Ecto neural progenitor cell (in vitro differentiated cells): ENCODE measurements at places on chromosomes 6 and 20.
A peak's percentile ranks its signal among the peaks of the same experiment; 100 is the strongest.

GRCh38 chr6:12957321-12958051, 240.9 kb downstream of the PHACTR1 start:
- DNase-seq, result peak; percentile 47

- DNase-seq, result no peak
Observed at GRCh38 chr6:162875070-162875469, 147.3 kb downstream of the PACRG start.

- no peak for DNase-seq
Observed at GRCh38 chr6:165611294-165611693, 51.7 kb downstream of the PDE10A start.

DNA sequence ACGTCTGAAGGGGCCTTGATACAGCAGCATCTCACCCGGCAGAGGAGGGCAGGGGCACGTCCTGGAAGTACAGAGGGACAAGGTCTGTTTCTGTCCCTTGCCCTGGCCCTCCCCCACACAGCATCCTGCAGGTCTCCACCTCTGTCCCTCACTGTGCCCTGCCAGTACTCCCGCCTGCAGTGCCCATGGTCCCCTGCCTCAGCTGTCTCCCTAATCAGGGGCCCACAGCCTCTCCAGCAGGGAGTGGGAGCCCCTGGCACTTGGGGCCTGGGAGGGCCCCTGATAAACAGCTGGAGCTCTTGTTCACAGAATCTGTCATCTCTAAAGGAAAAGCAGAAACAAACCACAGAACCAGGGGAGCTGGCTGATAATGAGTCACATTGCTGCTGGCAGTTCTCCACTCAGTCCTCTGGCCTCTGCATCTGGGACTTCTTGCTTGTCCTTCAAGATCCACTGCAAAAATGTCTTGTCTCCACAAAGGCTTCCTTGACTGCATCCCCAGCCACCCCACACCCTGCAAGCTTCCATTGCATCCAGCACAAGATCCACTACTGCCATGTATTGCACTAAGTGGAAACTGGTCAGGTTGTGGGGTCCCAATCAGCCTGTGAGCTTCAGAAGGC, 33.2 kb upstream of the TAF8 start:
- no peak for DNase-seq

DNA sequence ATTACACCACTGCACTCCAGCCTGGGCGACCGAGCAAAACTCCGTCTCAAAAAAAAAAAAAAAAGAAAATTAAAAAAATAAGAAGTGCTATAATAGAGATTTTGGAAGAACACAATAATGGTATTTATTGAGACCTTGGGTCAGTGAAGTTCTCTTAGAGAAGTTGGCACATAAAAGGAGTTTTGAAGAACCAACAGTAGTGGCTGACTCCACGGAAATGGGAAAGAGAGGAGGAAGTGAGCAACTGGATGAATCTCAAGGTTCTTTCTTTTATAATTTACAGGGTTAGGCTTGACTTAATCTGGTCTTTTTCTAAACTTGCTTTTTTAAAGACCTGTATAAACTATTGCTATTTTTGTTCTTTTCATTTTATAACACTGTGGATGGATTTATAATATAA, 52.8 kb downstream of the TOMM6 start:
- DNase-seq, result no peak

DNA sequence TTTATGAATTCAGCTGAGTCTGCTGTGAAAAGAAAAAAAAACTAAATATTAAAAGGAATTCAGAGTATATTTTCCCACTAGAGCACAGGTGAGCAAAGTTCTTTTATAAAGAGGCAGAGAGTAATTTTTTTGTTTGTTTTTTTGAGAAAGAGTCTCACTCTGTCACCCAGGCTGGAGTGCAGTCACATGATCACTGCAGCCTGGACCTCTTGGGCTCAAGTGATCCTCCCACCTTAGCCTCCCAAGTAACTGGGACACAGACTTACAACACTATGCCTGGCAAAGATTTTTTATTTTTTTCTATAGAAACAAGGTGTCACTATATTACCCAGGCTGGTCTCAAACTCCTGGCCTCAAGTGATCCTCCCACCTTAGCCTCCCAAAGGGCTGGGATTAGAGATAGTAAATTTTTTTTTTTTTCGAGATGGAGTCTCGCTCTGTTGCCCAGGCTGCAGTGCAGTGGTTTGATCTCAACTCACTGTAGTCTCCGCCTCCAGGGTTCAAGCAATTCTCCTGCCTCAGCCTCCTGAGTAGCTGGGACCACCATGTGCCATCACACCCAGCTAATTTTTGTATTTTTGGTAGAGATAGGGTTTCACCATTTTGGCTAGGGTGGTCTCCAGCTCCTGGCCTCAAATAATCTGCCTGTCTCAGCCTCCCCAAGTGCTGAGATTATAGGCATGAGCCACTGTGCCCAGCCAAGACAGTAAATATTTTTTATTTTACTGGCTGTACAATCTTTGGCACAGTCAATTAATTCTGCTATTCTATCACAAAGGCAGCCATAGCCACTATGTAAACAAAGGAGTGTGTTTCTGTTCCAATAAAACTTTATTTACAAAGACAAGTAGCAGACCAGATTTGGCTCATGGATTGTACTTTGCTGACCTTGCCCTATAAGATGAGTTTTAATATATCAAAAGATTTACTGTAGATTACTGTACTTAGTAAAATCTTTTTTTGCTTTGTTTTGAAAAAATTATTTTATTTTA, 14.5 kb upstream of the B4GALT5 start:
- no peak for DNase-seq

- peak; percentile 47 for DNase-seq
Observed at GRCh38 chr6:125745281-125746018, 4.0 kb upstream of the HEY2 start.

DNA sequence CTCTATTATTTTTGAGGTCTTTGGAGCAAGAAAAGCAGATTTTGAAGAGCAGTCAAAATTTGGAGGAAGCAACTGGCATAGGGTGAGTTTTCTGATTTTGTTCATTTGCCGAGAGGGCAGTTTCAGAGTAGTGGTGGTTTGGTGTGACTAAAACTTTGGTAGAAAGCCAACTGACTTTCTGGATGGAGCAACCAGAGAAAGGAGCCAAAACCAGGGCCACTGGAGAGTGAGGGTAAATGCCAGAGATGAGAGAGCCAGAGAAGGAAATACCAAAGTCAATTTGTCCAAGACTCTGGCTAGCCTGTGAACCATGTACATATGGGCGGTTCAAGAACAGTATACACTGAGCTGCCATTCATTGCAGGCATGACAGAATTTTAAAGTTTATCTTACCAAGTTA, 40.5 kb upstream of the ZBTB24 start:
- DNase-seq, result no peak

DNA sequence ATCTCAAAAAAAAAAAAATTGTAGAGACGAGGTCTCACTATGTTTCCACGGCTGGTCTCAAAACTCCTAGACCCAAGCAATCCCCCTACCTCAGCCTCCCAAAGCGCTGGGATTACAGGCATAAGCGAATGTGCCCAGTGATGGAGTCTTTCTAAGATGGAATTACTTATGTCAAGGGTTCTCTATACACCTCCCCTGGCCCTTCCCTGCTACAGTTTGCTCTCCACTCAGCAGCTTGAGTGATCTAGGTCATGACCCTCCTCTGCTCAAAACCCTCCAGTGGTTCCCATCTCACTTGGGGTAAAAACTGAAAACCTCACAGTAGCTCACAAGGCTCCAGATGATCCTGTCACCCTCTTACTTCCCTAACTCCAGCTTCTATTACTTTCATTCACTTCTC, 1.8 kb upstream of the DNPH1 start:
- DNase-seq, result no peak

- no peak for DNase-seq
Observed at GRCh38 chr6:71507183-71507582, 218.6 kb downstream of the OGFRL1 start.

GRCh38 chr6:169968541-169969270, 217.3 kb downstream of the ERMARD start:
- peak; percentile 26 for DNase-seq

GRCh38 chr6:88483424-88483823, 317.3 kb upstream of the CNR1 start:
- no peak for DNase-seq

- DNase-seq, result no peak
Observed at GRCh38 chr6:90301816-90302215, 5.2 kb upstream of the BACH2 start.

- no peak for DNase-seq
Observed at GRCh38 chr6:162211777-162212176, 515.8 kb downstream of the PRKN start.

DNA sequence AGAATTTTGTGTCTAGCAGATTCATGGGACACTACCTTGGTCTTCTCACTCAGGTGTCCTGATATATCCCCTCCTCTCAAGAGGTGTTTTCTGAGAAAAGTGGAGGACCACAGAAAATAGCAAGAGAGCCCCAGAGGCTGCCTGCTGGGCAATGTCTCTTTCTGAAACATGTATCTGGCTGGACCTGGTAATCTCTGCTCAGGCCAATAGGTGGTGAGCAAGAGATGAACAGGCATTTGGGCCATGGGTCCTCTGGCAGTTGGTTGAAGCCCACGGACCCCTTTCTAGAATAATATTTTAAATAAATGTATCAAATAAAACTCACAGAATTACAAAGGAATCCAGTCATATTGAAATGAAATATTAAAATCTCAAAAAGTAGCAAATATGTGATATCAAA, 8.8 kb upstream of the THBD start:
- no peak for DNase-seq

DNA sequence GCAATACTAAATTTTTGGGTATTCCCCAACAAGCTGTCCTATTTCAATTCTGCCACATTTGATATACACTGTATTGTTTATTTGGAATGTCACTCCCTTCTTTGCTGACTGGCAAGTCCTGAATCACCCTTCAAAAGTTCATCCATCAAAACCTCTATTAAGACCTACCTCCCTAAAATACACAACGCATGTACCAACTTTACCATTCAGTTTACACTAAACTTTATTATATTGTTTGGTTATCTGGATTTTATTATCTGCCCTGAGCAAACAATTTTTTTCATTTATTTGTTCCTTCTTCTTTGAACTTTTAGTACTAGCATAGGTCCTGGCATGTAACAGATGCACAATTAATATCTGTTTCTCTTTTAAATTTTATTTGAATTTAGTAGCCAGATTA, 958.2 kb upstream of the ADGRB3 start:
- no peak for DNase-seq

GRCh38 chr20:32189123-32189410, 18.5 kb downstream of the PLAGL2 start:
- DNase-seq, result no peak

DNA sequence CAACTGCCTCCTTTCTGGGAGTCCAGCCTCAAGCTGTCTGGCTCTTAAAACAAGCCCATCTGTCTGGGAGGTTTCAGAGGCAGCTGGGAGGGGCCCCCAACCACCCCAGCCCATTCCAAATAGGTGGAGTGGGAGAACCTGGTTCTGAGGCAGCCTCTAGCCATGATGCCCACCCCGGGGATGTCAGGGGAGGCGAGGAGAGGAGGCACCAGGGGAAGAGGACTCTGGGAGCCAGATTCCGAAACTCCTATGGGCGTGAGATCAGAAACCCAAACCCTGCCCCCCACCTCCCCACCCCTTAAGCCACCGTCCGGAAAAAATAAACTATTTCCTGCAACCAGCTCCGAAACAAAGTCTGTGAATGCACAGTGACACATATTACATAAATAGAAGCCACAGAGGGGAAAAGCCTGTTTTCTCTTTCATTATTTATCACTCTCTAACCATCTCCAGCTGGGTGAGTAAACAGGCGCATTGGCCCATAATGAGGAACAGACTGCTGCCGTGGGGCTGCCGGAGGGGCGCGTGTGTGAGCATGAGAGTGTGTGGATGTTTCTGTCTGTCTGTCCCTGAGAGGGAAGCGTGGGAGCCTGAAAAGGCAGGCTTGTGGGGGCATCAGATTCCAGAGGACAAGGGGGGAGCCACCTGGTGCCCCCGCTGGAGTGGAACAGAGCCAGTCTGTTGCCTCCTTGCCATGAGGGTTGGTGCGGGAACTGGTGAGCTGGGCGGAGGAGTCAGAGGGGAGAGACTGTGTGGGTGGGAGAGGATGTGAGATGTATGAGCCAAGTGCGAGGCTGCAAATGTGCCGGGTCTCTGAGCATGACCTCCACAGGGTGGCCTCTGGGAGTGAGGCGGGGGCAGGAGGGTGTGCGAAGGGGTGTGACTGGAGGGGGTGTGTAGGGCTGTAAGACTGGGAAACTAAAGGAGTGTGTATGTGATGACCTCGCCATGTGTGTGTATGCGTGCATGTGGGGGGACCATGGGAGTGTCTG, 14.3 kb upstream of the FOXP4 start:
- no peak for DNase-seq

- no peak for DNase-seq
Observed at GRCh38 chr20:25408170-25408547, 686 bp downstream of the GINS1 start.

DNA sequence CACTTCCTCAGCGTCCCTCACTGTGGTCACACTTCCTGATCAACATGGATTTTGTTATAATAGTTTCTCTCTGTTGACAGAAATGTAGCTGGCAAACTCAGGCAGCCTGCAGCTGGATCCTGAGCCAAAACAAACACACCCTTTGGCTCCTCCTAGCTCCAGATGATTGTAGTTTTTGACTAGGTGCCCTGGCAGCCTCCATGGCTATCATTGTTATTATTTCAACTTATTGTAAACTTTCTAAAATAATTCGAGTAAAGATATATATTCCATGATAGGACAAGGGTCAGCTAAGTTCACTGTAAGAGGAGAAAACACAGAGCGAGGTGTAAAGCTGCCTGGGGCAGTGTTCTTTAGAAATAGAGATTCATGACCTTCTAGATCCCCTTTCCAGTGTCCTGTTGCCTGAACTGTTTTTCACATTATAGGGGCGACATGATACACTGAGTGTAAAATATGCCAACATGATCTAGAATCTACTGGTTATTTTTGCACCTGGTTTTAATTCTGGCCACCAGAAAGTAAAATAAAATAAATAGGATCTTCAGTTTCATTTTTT, 98.2 kb upstream of the HDGFL1 start:
- DNase-seq, result no peak

DNA sequence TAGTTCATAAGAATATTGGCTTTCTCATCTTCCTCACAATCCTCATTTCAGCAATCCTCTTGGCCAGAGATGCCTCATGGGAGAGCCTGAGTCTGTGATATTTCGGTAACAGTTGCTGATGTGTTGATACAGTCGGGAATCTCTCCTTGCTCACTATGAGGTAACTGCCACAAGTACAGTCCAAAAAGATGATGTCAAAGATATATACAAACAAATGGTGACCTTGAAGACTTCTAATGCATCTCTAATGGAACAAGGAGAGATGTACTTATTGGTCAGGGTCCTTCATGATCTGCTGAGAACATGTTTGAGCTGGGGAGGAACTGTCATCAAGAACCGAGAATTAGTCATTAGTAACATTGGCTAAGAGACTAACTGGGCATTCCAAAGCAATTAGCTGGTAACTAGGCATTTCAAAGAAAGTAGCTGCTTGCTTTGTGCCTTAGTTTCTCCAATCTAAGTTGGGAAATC, 56.1 kb downstream of the FILIP1 start:
- DNase-seq, result no peak

DNA sequence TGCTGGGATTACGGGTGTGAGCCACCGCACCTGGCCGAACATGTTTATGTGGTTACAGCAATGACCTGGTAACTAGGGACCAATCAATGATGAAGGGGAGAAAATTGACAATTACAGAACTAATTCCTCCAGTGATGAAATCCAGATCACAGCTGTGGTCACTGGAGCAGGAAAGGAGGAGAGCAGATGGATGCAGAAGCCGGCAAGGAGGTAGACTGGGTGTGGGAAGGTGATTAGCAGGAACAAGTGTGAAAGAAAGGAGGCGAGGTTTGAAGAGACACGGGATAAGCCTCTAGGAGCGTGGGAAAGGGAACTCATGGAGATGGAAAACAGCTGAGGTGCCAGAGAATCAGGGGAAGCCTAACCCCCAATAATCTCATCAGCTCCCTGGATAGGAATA, 17.2 kb upstream of the SPAG4 start:
- DNase-seq, result no peak

GRCh38 chr20:51542033-51542570, 417 bp downstream of the NFATC2 start:
- DNase-seq, result peak; percentile 73
